NCI-H510A (cell line): ENCODE measurements at places on chromosomes 1 and 21.

GRCh38 chr1:51344276-51344601 is 13.9 kb upstream of the TTC39A start:
- no peak for DNase-seq

DNA sequence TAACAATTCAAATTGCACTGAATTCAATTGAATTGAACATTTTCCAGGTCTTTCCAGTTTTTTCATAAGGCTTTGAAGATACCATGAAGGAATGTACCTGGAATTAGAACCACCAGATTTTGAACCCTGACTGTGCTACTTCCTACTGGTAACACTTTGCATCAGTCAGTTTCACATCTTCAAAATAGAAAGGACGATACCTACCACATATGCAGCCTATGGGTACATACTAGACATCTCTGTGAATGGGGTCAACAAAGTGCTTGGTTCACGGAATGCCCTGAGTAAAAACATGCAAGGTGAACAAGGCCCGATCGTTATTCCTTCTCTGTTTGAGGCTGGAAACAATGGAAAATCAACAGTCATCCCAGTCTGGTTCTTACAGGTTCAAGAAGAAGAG is 41.2 kb upstream of the WLS start:
- no peak for DNase-seq

- no peak for DNase-seq
Observed at GRCh38 chr1:201566933-201567801, 28.2 kb downstream of the NAV1 start.

GRCh38 chr1:54744696-54745095 is 19.6 kb downstream of the PARS2 start:
- no peak for DNase-seq

GRCh38 chr1:169886931-169887330 is 6.8 kb downstream of the SCYL3 start:
- DNase-seq: no peak

GRCh38 chr1:216723274-216723780 is at the start of gene ESRRG:
Gene ESRRG (minus strand): TSS chr1:216723429. CDS start chr1:216723299, 130 bp downstream.
- peak; percentile 62 for DNase-seq

GRCh38 chr1:203188686-203189232 is 2.3 kb upstream of the CHI3L1 start:
- no peak for DNase-seq

- DNase-seq: no peak
Observed at GRCh38 chr1:161164901-161165610, 1.2 kb upstream of the PPOX start.

DNA sequence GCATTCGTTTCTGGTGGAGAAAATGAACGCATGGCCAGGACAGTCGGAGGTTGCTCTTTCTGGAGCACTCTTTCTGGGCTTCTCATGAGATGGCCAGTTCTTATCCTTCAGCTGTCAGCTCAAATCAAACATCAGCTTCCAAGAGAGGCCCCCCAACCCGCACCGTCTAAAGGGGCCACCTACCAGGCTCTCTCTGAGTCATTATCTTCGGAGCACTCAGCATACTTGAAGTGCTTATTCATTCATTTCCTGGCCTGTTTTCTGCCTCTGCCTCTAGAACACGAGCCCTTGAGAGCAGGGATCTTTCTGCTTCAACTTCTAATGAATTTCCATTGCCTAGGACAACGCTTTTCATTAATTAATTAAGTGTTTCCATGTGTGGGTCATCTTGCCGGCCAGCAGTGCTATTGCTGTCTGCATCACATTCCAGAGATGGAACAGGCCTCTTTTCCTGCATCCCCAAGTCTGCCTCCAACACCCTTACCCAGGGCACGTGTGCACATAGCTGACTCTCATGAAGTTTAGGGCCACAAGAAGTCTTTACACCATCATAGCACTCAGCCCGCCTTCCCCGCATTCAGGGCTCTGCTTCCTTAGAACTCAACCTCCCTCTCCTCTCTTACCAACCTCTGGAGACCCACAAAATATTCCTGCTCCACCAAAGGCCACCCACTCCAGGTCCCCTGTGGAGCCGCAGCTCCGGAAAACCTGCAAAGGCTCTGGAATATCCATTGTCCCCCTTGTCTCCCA is 52.1 kb upstream of the LAPTM5 start:
- DNase-seq: no peak

DNA sequence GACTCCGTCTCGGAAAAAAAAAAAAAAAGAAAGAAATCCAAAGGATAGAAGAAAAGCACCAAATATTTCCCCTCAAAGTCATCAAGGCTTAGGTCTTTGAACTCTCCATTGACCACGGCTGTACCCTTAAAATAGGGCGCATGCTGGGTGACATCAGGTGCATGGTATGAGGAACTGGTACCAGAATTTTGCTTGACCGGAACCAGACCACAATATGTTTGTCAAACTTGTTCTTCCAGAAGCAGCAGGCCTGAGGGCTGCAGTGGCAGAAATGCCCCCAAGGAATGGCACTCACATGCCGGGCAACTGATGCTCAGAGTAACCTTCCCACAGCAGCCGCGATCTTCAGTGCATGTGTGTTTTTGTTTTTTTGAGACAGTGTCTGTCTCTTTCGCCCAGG is 21.0 kb downstream of the RCC1 start:
- no peak for DNase-seq

GRCh38 chr1:117210831-117211261 is at the start of gene VTCN1:
Gene VTCN1 (minus strand): TSS chr1:117210927. CDS start chr1:117210855, 72 bp downstream.
- DNase-seq: no peak

GRCh38 chr1:184065559-184065958 is 14.0 kb downstream of the TSEN15 start:
- no peak for DNase-seq

DNA sequence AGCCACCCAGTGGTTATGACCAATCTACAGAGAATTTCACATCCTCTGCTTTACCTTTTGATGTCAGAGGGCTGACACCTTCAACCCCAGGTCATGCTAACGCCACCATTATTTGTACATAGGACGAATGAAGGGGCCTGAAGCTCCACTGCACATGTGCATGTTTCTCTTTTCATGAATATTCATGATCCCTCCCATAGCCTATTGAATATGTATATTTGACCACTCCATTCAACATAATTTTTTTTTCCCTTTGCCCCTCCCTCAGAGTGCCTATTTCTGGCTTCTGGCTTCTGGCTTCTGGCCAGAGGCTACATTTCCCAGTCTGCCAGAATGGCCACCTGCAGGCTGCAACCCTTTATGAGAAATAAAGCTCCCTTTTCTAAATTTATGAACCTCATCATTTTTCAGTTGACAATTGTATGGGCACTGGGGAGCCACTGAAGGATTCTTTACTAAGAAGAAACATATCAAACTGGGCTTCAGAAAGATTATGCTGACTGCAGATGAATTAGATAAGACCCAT is 406.7 kb downstream of the SIPA1L2 start:
- no peak for DNase-seq

- no peak for DNase-seq
Observed at GRCh38 chr1:195012995-195013394, 1595.2 kb downstream of the KCNT2 start.

DNA sequence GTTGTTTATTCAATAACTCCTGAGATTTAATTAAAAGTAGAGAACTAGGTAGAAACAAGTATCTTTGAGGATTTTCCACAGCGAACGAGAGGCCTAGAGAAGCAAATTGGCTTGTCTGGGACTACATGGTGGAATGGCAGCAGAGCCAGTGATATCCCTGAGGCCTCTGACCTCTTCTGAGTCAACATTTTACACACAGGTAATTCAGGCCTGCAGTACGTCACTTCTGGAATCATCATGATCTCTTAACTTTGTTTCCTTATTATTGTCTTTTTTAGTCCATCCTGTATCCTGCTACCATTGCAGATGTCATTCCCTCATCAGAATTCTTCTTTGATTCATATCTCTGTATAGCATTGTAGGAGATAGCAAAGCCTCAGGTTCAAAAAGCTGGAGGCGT is 9.9 kb downstream of the SPRTN start:
- no peak for DNase-seq

DNA sequence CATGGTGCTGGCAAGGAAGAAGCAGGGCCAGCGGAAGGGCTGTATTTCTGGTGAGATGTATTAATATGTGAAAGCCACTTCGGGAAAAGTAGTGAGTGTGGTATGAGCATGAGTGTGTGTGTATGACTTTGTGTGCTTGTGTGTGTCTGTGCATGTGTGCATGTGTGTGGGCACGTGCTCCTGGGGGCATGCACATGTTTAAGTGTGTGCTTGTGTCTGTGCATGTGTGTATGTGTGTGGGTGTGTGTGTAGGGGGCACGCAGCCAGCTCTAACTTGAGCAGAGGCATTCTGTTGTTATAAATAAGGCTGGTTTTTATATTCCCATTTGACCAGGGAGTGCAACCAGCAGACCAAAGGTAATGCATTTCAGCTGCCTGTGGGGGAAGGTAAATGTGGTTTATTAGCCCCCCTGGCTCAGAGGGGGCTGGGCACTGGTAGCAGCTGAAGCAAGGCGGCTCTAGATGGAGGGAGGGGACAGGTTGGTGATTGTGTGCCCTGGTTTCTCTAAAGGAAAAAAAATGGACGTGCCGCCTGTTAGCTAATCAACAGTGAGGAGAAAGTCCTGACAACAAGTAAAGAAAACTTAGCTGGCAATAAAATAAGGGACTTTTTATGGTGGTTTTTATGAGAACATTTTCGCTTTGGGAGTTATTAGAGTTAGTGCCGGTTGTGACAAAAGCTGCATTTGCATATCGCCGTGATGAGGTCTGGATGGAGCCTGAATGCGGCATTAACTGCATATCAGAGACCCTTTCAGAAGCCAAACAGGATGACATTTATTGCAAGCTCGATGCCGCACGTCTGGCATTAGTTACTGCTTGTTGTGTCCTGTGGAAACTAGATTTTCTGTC is 180.1 kb downstream of the CAMTA1 start:
- DNase-seq: no peak

GRCh38 chr1:24895511-24895910 is 34.6 kb downstream of the RUNX3 start:
- no peak for DNase-seq

DNA sequence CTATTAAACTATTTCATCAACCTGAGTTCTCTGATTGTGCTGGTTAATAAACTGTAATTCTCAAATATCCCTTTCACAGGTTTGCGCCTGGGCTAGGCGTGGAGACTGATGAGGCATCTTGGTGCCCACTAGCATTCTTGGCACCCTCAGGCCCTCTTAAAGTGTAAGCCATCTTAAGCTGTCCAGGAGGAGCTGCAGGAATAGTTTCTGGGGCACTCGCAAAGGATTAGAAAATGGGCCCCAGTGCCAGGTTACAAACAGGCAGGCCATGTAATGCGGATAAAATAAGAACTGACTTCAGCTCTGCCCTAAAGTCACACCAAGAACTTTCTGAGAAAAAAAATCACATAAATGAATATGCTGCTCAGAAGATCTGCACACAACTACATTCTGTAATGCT is 1.1 kb downstream of the CASQ2 start:
- DNase-seq: no peak

- no peak for DNase-seq
Observed at GRCh38 chr1:32082022-32082421, 9.3 kb downstream of the TMEM39B start.

GRCh38 chr1:156144742-156145141 is 8.6 kb upstream of the SEMA4A start:
- no peak for DNase-seq

GRCh38 chr21:27454234-27454633 is 487.3 kb upstream of the ADAMTS5 start:
- DNase-seq: no peak

- no peak for DNase-seq
Observed at GRCh38 chr1:173332026-173332425, 124.9 kb upstream of the TNFSF4 start.

DNA sequence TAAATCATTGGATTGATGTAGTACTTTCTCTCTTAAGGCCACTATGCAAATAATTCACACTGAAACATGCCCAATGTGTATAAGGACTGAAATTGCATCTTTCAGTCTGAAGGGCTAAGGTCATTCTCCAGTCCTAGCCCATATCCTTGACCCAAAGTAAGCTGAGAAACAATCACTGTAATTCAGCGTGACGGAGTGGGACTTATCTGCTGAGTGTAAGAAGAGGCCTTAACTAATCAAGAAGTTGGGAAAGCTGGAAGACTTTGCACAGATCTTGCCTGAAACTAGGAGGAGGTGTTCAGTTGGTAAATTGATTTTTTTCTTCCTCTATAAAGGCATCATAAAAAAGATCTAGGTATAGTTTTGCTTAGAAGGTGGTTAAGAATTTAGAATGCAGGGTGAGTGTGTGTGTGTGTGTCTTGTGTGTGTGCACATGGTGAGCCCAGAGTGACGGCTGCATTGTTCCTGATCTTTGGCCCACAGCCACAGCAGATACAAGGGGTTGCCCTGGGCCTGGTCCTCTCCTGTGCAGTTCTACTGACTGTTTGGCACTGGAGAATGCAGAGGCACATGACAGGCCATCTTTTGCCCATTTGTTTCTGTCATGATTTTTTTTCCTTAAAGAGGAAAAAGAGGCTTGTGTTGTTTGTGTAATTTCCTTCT is 13.3 kb upstream of the PPP2R5A start:
- no peak for DNase-seq

DNA sequence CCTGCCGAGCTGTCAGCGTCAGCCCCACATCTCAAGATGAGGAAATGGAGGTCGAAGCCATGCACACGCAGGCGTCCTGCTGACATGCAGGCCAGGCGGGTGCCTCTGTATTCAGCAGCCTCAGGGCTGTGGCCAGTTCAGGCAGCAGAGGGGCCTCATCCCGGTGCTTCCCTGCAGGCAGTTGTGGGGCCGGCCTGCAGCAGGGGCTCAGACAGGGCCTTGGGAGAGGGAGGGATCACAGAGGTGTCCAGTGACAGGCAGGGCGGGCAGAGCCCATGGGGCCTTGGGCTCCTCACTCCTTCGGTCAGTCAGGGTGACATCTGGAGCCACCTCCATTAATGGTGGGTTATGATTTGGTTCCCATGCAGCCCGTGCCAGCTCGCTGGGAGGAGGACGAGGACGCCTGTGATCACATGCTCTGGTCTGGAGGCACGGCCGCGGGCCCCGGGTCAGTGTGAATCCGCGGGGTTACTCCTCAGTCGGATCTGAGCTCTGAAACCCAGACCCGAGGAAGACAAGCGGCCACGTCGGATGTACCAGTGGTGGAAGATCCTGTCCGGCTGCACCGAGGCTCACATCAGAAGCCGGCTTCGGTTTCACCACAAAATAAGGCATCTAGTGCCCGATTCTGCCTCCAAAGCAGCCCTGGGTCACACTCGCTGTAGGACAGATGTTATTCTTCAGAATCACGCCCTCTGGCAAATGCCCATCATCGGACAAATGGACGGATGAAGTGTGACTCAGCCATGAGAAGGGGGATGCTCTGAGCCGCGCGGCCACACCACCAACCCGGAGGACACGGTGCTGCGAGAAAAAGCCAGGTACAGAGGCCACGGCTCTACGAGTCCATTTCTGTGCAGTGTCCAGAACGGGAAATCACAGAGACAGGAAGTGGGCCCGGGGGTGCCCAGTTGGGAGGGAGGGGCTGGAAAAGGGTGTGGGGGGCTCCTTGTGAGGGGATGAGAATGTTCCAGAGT is 33.4 kb downstream of the KRTAP10-1 start:
- no peak for DNase-seq

DNA sequence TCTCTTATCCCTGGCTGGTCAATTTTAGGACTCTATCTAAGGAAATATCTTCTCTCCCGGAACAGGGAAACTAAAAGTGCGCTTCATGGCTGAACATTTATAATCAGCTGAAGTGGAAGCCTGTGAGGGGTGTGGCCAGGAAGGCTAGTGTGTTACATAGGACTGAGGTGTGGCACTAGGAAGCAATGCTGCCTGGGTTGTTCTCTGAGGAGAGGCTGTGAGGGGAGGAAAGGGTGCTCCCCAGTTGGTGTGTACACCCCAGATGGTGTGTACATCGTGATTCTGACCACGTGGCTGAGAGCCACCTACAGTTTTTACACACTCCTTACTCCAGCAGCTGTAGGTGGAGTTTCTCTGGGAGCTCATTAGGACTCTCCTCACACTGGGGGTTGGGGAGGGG is 16.3 kb downstream of the NTPCR start:
- DNase-seq: no peak

GRCh38 chr1:60281360-60281932 is 207.9 kb upstream of the C1orf87 start:
- DNase-seq: peak; percentile 80
